KBM-7 (cell line): ENCODE measurements at places on chromosomes 16 and 17.

DNA sequence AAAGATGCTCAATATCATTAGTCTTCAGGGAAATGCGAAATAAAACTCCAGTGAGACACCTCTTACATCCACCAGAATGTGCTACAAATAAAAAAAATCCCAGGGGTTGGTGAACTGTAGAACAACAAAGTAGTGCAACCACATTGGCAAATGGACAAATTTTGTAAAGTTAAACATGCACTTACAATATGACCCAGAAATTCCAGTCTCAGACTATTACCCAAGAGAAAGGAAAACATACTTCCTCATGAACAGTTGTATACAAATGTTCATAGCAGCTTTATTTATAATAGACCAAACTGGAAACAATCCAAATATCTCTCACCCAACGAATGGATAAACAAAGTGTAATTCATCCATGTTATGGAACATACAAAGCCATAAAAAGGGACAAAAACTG, 239.5 kb downstream of the ABCC12 start:
- DNase-seq = no peak

DNA sequence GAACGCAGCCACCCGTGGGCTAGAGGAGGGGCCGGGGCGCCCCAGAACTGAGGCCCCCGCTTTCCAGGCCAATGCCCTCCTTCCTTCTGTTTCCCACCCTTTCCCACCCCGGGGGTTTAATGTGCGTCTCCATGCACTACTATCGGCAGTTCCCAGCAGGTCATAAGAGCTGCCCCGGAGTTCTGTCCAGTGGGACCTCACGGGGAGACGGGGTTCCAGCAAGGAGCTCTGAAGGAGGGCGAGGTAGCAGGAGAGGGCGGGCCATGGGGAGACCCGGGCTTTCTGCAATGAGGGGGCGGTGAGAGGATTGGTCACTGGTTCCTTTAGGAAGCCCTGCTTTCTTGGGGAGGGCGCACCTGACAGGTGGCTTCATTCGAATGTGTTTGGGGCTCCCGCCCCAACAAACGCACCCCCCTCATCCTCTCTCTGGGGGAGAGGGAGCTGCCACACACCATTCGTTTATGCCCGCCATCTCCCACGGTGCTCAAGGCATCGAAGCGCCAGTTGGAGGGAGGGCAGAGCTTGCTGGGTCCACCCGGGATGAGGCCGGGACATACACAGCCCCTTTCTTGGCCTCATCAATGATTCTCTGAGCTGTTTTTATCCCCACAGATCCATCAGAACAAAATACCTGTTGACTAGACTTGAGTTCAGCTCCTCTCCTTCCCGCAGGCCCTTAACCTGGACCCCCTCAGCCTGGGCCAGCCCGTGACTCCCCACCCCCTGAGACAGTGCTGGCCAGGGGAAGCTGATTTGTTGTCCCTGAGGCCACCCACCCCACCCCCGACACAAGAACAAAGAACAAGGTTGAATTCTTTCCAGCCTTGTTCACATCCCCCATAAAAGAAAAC, 44.1 kb downstream of the SLC7A5 start:
- DNase-seq = no peak

GRCh38 chr16:47523342-47524006, 62.3 kb downstream of the PHKB start:
- peak; percentile 50 for DNase-seq

- DNase-seq = no peak
These were observed 7.7 kb downstream of the FBXL20 start for GRCh38 chr17:39393736-39394135.

- peak; percentile 28 for DNase-seq
These were observed 17.6 kb upstream of the SSTR5 start for GRCh38 chr16:1054660-1055556.

- no peak for DNase-seq
These were observed 22.4 kb upstream of the HERPUD1 start for GRCh38 chr16:56909527-56909979.

DNA sequence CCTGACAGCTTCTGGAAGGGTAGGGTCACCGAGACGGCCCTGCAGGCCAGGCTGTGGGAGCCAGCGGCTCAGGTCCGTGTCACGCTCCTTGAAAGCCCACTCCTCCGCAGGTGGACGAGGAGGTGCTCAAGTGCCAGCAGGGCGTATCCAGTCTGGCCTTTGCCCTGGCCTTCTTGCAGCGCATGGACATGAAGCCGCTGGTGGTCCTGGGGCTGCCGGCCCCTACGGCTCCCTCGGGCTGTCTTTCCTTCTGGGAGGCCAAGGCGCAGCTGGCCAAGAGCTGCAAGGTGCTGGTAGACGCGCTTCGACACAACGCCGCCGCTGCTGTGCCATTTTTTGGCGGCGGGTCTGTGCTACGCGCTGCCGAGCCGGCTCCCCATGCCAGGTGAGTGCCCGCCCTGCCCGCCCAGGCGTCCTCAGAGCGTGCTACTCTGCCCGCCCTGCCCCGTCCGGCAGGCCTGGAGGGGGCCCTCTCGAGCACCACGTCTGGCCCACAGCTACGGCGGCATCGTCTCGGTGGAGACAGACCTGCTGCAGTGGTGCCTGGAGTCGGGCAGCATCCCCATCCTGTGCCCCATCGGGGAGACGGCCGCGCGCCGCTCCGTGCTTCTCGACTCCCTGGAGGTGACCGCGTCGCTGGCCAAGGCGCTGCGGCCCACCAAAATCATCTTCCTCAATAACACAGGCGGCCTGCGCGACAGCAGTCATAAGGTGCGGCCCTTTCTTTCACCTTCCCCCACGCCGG, 1.3 kb downstream of the NAGS start:
- DNase-seq = no peak

DNA sequence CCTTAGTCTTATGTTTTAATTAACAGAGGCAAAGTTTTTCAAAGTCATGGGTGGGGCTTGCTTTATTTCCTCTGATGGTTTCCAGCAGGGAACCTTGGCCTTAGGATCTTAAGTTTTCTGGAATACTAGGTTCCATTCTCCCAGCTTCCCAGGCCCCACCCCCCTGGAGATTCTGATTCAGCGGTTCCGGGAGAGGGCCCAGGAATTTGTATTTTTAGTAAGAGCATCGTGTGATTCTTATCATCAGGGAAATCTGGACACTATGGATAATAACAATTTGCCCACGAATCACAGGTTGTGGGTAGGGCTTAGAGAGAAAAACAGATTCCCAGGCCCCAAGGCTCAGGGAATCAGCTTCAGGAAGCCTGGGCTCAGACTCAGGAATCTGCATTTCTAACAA, 263.6 kb downstream of the NTN1 start:
- DNase-seq = no peak

DNA sequence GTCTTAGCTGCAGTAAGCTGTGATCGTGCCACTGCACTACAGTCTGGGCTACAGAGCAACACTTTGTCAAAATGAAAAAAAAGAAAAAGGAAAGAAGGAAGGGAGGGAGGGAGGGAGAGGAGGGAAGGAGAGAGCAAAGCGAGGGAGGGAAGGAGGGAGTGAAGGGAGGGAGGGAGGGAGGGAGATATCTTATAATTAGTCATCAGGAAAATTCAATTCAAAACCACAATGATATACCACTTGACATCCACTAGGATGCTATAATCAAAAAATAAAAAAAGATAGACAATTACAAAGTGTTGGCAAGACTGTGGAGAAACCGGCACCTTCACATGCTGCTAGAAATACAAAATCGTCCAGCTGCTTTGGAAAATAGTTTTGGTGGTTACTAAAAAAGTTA, 93.8 kb downstream of the CDC27 start:
- DNase-seq = no peak

- DNase-seq = no peak
These were observed 797.5 kb upstream of the EEF2KMT start for GRCh38 chr16:5895137-5895536.

DNA sequence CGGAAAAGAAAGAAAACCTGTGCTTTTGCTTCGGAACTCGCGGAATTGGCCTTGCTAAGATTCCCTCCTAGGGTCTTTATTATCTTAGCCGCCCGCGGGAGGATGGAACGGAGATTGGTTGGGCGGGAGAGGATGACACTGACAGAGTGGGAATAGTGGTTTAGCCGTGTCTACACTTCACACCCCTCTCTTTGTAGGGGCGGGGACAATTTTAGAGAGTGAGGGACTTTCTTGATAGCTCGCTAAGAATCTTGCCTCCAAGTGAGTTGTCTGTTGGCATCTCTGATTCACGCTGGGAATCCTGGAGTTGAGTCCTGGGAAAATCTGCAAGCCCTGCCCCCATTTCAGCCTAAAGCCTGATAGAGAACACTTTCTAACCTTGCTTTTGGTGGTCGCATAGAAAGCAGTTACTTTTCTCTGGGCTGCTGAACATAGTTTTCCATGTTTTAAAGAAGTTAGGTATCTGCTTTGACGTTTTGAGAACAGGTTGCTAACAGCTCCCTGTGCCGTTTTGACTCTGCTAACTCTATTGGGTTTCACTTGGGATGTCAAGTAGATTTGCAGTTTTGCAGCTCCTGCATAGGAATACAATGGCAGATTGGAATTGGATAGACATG, 697 bp downstream of the NOL11 start:
- peak; percentile 55 for DNase-seq
